ENCODE measurements at places on chromosomes 12 and 14.

GRCh38 chr12:107605293-107605692, 80.3 kb upstream of the PWP1 start:
- DNase-seq: no peak

GRCh38 chr12:62123721-62124203, 136.4 kb upstream of the USP15 start:
- no peak for DNase-seq

DNA sequence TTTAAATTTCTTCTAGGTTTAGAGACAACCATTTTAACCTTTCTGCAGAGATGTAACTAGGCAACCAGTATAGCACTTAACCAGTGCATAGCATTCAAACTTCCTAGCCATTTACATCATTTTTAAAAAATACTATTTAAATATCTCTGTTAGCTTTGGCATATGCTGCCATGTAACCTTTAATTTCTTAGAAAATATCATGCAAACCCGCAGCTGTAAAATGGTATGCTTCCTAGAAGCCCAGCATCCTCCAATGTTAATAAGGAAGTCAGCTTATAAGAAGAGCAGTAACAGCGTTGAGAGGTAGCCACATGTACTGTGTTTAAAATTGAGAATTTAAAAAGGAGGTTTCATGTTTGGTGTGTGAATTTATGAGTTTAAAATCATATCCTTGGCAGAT, 22.8 kb downstream of the GNG2 start:
- DNase-seq: no peak

DNA sequence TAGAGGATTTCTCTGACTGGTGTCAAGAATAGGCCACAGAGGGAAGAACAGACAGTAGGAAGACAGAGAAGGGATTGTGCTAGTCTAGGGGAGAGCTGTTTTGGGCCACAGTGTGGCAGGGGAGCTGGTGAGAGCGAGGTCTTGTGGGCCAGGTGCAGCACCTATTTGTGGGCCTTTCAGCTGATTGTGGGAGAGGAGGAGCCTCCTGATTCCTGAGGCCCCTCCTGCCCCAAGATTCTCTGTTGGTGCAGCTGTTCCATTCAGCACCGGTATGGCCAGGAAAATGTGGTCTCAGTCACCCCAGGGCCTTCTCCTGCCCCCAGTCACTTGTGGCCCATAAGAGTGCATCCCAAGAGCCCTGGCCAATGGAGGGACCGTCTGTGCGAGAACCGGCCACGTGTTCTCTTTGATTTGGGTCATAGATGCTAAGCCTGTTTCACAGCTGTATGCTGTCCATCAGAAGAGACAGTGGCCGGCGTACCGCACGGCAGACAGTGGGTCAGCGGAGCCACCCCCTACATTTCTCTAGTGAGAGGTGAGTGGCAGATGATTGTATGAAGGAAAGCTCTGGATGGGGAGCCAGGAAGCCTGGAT, 27.7 kb downstream of the TPCN1 start:
- no peak for DNase-seq

DNA sequence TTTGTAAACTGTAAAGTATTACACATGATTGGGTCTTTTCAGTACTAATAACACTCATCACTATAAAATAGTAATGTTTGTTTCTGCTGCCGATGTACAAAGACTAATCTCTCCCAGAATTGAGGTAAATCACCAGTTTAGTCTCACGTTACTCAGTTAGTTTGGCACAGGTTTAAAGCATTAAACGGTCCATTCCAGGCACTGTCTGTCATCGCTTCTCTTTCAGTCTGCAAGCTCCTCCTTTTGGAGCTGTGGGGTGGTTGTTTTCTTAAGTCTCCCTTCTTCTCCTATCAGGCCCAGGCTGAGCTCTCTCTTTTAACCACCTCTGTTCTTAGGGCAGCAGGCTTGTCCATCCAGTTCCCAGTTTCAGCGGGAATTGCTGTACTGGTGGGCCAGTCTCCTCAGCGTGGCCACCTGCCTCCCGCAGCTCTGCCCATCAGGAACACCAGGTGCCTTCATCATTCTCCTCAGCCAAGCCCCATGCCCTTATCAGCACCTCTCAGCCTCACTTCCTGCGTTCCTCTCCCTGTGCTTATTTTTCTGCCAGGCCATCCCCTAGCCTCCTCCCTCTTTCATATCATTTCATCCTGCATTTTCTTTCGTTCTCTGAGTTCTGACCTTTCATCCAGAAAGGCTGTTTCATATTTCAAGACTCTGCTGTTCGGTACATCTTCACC, 149.0 kb downstream of the TGFB3 start:
- no peak for DNase-seq

GRCh38 chr12:43165351-43165750, 386.7 kb downstream of the ADAMTS20 start:
- no peak for DNase-seq

DNA sequence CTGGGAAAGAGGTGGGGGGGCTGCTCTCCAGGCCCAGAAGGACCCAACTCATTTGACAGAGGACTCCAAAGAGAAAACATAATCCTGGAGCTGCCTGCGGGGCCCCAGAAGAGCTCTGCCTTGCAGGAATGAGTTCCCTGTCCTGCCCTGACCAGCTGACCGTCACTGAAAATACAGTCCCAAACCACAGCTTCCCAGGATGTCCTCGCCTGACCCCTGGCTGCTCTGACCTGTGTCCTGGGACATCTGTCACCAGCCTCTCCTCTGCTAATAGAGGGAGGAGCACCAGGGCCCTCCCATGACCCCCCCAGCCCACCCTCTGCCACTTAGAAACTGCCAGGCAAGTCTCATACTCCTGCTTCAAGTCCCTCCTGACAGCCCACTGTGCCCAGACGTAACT, 9.8 kb downstream of the FIGNL2 start:
- DNase-seq: no peak

- no peak for DNase-seq
These were observed 14.9 kb upstream of the SERPINA6 start for GRCh38 chr14:94338023-94338422.

DNA sequence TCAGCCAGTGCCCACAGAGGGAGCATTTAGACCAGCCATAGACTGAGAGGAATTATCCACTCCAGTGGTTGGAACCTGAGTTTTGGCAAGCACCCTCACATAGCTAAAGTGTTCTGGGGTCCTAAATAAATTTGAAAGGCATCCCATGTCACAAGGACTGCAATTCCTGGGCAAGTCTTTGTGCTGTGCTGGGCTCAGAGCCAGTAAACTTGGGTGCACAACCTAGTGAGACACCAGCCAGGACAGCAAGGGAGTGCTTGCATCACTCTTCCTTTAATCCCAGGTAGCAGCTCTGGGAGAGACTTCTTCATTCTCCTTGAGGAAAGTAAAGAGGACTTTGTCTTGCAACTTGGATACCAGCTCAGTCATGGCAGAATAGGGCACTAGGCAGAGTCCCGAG, 142.0 kb upstream of the FSCB start:
- no peak for DNase-seq

DNA sequence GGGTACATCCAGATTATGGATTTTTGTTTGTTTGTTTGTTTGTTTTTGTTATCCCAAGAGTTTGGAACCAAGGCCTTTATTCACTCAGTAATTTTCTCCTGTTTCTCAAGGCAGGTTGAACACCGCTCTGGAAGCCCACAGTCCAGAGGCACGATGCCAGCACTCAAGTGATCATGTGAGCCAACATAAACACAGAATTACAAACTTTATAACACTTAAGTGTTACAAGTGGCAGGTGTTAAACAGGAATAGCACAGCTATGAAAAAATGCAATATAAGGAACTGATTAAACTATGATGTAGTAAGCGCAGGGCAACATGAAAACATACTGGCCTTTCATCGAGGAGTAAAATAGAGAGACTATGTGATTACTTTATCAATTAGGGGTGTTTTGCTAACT, 1885.8 kb upstream of the SEL1L start:
- no peak for DNase-seq

DNA sequence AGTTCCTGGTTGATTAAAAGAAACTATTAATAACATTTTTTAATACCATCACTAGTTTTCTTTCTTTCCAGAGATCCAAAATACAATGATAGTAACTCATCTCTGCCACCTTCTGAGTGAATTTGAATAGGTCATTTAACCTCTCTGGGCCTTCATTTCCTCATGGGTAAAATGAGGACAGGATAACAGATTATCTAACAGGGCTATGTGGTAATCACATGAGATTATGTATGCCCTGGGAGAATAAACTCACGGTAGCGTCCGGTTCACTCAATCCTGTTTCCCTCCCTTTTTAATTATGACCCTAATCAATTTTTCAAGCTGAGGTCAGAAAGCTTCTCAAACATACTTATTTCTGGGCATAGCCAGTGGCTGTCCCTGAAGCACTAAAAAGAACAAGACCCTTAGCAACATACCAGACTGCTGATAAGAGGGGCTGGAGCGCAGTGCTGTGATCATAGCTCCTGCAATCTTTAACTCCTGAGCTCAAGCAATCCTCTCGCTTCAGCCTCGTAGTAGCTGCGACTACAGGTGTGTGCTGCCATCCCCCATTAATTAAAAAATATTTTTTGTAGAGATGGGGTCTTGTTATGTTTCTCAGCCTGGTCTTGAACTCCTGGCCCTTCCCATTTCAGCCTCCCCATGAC, 24.2 kb downstream of the ATXN2 start:
- no peak for DNase-seq

- no peak for DNase-seq
These were observed 145.9 kb upstream of the HIF1A start for GRCh38 chr14:61549425-61549824.

DNA sequence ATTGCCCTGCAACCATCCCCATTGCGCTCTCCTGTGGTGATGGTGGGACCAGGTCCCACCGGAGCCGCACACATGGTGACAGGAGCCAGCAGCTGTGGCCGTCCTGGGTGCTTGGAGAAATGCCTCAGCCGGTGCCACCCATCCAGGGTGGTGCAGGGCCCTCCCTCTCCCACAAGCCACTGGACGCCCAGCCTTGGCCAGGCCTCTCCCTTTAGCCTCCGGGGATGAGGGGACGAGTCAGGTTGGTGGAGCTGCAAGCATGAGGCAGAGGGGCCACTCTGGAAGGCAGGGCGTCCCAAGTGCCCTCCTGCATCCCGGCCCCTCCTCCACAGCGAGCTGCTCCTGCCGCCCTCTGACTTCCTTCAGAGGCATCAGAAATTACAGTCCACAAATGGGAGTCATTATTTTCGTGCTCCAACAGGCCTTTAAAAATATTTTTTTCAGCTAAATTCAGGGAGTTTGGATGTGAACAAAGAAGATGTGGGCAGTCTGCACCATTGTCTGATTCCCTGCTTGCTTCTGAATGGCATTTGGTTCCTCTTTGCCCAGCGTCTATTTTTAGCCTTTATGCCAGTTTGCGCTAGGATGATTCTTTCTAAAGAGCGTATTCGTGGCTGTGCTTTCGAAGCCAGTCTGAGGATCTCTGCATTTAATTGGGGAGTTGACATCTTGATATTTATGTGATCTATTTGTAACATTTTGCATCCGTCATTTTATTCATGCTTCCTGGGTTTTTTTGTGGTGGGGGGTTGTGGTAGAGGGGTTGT, 189.4 kb downstream of the ADGRD1 start:
- no peak for DNase-seq
